HS-5 (cell line): ENCODE measurements at places on chromosomes 12 and 14.

- DNase-seq = no peak
These were observed 8.6 kb upstream of the TMEM119 start for GRCh38 chr12:108606492-108606891.

DNA sequence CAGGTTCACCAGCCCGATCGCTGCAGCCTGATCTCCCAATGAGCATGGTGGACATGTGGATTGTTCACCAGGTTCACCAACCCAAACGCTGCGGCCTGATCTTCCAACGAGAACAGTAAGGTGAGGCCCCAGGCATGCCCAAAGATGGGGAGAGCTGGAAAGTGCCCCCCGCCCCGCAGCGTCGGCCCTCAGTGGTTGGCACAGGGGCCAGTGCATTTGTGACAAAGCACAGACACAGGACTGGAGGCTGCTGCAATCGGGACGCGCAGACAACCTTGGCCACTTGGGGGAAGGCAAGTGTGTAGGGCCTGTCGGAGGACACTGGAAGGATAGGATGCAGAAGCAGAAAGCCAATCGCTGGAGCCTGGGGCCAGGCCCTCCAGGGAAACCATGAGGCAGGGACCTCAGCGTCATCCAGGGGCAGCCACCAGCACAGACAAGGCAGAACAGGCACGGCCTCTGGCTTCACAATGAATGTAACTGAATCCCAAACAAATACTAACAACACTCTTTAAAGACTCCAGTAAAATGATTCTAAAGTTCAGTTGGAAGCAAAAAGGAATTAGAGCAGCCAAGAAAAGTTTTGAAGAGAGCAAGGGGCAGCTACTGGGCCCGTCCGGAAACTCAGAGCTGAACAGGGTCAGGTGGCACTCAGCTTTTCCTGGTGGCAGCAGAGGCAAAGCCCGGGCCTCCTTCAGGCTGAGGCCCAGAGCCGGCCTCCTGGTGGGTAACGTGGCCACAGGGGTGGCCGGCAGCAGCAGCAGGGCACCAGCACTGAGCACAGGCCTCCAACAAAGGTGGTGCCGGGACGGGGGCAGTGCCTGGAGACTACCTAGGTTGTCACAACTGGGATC is 13.3 kb downstream of the BRF1 start:
- no peak for DNase-seq

GRCh38 chr12:52045794-52046199 is 5.4 kb upstream of the NR4A1 start:
- no peak for DNase-seq

GRCh38 chr14:70919774-70920173 is 12.5 kb downstream of the PCNX1 start:
- DNase-seq = no peak

DNA sequence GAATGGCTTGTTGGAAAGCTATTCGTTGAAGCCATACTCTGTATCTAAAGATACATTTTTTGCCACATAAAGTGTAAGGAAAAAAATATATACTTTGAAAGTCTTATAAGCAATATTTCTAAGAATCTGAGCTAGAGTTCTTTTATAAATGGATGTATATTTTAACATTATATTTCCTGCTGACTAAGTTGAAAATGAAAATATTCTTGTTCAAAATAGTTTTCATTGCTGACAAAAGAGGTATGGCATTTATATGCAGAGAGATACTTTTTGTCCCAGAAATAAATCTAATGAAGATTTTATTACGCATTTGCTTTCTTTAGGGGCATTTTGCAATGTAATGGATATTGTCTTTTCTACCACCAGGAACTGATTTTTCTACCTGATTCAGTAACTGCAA is 834.9 kb downstream of the LRFN5 start:
- DNase-seq = no peak

- DNase-seq = no peak
These were observed 35.4 kb downstream of the TAOK3 start for GRCh38 chr12:118337194-118337838.

DNA sequence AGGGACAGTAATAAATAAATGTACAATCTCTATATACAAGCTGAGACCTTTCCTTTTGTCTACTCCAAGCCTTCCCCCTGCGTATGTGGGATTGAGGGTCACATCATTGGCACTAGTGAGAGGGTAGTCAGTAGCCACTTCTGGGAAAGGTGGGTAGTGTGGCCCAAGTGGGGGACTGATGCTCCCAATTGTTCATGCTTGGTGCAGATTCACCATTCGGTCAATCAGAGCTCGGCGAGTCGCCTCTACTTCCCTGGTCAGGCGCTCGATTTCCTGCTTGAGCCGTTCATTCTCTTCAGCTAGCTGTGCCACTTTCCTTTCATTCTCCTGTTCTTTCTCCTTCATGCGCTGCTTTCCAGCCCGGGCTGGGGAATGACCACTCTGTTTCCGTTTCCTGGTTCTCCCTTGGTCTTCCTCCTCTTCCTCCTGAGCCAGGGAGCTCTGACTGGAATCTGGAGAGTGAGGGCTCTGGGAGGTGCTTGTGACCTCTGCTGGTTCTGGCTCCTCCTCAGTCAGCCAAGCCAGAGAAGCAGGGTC is 3.6 kb downstream of the DDIT3 start:
- no peak for DNase-seq

DNA sequence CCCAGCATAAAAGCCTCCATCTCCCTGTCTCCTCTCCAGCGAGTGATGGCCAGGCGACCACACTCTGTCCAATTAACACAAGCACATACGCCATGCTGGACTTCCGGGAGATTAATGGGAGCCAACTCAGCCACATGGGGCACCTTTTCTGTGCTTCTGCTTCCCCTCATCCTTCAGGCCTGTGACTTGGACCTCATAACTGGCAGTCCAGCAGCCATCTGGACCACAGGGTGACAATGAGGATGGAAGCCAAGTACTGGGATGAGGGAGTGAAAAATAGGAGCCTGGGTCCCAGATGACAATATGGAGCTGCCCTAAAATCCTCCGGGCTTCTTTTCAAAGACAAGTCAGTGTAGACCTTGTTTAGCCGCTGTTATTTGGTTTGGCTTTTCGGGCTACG is 12.8 kb downstream of the MAP3K9 start:
- no peak for DNase-seq

DNA sequence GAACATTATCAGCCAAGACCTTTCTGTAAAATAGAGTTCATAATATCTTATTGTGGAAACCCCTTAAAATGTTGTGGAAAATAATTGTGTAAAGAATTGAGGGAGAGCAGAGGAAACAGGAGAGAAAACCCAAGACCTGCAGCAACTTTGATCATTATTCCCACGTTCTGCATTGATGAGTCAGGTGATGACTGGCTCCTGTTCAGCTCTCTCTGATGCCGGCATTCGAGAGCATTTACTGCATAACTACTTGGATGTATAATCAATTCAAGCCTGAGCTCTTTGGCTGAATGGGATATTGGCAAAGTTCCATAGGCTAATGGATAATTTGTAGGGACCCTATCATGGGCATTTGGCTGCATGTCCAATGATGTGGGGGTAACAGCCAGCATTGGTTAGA is 176.3 kb upstream of the ARID2 start:
- no peak for DNase-seq

DNA sequence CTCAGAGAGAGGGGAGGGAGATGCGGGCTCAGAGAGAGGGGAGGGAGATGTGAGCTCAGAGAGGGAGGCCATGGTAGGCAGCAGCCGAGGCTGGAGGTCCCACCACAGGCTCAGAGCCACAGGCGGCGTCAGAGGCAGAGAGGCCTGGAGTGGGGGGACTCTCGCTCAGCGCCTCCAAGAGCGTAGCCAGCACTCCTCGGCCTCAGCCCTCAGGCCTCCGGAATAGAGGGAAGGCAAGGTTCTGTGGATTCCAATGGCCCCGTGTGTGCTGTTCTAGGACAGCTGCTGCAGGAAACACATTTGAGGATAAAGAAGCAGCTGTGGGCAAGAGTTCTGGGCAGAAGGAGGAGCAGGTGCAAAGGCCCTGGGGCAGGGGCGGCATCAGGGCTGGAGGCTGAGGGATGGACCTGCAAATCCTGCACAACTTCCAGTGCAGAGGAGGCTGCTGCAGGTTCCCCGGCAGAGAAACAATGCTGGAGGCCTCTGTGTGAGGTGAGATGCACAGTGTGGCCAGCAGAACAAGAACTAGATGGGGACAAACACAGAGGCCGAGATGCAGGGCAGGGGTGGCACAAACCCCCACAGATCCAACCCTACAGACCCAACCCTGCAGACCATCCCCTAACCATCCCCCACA is 59.1 kb upstream of the GALNT9 start:
- DNase-seq = no peak

DNA sequence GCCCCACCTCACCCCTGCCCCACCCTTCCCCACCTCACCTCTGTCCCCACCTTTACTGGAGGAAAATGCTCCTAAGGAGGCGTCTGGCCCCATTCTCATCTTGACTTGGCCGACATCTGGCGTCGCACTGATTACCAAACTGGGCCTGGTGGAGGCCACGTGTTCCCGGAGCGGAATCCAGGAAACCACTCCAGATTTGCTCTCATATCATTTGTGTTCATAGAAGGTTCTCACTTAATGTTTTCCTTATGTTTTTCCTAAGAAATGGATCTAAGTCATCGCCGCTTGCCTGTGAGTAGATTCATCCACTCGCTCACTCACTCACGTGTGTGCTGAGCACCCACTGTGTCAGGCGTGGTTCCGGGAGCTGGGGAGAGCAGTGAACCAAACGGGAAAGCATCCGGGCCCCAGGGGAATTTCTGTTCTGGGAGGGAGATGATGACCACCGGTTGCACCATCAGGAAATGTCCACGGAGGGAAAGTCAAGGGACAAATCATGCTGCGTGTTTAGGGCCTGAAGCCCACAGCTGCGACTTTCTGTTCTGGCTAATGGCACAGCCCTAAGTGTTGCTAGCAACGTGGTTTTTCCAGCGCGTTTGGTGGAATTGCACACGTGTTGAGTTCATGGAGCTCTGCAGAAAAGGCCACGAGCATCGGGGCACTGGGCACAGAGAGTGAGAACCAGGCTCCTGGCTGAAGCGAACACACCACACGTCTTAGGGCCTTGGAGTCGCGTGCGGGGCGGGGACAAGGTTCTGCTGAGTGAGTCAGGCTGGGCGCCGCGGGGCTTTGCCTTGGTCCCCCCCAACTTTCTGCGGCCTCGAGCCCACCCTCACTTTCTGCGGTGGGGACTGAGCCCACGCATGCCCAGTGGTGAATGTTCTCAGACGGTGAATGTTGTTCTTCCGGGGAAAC is 57.7 kb downstream of the ADGRD1 start:
- DNase-seq = peak; percentile 10

DNA sequence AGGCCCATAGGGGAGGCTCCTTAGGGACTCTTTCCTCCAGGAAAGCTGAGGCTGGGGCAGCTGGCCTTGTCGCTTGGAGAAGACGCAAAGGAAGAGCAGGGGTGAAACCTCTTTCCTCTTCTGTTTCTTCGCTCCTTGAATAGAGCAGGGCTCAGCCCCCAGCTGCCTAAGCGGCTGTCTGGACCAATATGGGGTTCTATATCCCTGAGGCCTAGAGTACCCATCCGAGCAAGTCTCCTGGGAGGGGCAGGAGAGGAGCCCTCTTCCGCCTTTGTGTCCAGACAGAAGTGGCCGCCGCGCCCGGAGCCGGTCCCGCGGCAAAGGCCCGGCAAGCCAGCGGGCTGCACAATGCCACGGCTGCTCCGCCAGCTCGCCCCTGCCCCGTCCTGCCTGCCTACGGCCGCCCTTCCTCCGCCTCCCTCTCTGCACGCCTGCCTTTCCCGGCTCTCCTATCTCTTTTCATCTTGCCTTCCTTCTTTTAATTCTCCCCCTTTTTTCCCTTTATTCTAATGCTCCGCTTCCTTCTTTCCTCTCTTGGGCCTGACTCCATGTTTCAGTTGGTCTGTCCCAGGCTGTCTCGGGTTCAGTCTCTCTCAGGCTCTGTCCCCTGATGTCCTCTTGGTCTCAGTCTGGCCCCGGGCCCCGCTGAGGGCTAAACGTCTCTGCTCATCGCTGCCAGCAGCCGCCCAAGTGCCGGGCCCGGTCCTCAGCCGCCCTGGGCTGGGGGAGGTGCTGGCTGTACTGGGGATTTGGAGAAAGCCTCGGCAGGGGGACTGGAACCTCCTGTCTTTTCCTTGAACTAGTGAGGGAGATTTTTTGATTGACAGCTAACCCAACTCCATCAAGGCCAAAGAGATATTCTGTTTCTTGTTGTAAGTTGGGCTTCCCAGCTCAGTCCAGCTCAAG is 2.5 kb upstream of the HOXC9 start:
- no peak for DNase-seq

- no peak for DNase-seq
These were observed 5.2 kb upstream of the C12orf56 start for GRCh38 chr12:64395739-64396138.

- DNase-seq = peak; percentile 80
These were observed 90.2 kb downstream of the NTN4 start for GRCh38 chr12:95700316-95700785.

DNA sequence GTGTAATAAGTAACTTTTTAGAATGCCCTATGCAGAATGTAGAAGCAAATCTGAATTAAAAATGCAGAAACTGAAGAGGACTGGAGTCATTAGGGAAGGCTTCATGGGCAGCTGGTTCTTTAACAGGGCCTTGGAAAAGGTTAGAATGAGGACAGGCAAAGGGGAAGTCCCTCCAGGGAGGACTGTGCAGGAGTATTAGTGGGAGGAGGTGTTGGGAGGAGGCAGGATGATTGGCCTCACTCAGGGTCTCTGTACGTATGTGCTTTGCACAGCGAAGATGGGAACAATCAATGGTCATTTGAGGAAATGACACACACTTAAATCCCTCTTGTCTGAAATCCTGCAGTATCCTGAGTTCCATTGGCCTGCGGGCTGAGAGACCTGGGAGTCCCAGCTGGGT is 119.7 kb downstream of the PTCSC3 start:
- no peak for DNase-seq

DNA sequence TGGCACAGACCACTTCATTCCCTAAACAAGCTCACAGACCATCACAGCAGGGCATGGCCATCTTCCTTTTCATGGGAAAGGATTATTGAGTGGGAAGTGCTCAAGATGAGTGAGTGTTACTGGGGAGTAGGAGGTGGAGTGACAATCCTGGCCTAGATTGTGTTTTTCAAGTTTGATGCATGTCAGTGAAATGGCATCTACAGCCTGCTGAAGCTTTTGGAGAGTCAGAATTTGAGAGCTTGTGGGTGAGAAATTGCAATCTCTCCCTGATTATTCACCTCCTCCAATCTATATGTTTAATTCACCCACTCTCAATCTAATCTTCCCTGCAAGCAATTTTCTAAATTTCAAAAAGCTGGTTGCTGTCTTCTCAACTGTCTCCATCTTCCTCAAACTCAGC is 156.1 kb upstream of the G2E3 start:
- DNase-seq = no peak

GRCh38 chr14:25803386-25804018 is 753.6 kb upstream of the STXBP6 start:
- DNase-seq = no peak

GRCh38 chr12:114834621-114835020 is 150.6 kb upstream of the TBX3 start:
- DNase-seq = peak; percentile 34

- DNase-seq = no peak
These were observed 75.8 kb downstream of the PPP1R36 start for GRCh38 chr14:64625386-64626232.
